ENCODE measurements at places on chromosomes 5 and 9.

DNA sequence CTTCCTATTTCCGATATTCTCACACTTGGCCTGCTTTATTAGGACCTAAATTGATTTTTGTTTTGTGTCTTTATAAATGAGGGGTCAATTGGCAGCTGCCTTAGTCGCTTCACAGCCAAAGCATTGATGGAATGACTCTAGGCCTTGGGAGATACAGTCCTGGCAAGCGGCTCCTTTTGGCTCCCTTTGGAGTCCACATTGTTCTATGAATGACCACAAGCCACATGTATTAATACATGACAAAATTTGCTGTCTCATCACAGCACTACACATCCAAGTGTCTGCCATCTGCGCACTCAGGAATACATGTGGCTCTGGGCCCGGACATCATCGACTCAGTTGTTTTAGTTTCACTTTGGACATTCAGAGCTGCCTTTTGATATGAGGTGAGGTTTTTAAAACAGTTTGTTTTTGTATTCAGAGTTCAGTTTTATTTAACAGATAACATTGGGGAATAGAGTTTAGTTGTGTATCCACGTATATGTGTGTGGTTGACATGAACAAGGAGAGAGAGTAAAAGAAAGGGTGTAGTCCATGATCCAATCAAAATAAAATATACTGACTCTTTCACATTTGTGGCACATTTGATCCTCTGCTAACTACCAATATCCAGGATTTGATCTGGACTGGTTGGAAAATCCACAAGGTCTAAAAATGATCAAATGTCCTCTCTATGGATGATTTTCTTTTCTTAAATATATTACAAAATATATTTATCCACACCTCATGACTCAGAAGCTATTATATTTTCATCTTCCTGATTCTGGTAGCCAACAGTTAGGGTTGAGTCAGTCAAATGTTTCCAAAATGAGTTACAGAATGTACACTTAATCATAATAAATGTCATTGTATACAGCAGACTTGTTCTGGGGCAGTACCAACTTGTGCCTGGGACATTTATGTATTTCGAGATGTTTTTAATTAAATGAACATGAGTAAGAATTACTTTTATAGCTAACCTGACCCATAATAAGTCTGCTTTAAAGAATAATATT lies 114.0 kb upstream of the MTAP start:
- DNase-seq: no peak

DNA sequence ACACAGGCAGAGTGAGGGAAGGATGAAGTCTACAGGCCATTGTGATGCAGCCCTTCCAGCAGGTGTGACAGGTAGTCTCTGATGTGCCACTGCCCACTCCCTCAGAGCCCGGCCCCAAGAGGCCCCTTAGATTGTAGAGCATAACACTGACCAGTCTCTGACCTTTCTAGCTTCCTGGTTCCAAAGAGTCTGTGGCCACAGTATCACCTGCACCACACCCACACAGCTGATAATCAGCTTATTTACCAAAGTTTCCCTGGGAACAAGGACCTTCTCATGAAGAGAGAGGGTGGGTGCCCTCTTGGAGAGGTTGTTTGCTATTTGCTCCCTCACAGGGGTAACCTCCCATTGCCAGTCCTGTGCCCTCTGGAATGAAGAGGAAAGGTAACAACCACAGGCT lies 11.0 kb upstream of the ACER2 start:
- DNase-seq: no peak

- DNase-seq: no peak
Observed at GRCh38 chr9:91680106-91680505, 256.5 kb upstream of the NFIL3 start.

DNA sequence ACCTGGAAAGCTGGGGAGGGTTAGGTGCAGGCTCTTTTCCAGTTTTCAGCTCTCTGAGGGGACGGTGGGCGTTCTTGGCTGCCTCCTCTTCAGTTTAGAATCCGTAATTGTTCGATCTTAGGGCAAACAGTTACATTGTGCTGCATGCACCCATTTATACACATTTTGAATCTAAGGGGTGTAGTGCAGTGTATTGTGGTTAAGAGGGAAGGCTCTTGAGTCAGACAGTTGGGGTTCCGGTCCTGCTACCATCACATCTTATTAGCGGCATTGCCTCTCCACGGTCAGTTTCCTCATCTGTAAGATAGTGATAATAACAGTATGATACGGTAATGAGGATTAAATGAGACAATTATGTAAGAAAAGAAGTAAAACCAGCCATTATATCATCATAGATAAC lies 625 bp downstream of the EXOSC2 start:
- DNase-seq: no peak

DNA sequence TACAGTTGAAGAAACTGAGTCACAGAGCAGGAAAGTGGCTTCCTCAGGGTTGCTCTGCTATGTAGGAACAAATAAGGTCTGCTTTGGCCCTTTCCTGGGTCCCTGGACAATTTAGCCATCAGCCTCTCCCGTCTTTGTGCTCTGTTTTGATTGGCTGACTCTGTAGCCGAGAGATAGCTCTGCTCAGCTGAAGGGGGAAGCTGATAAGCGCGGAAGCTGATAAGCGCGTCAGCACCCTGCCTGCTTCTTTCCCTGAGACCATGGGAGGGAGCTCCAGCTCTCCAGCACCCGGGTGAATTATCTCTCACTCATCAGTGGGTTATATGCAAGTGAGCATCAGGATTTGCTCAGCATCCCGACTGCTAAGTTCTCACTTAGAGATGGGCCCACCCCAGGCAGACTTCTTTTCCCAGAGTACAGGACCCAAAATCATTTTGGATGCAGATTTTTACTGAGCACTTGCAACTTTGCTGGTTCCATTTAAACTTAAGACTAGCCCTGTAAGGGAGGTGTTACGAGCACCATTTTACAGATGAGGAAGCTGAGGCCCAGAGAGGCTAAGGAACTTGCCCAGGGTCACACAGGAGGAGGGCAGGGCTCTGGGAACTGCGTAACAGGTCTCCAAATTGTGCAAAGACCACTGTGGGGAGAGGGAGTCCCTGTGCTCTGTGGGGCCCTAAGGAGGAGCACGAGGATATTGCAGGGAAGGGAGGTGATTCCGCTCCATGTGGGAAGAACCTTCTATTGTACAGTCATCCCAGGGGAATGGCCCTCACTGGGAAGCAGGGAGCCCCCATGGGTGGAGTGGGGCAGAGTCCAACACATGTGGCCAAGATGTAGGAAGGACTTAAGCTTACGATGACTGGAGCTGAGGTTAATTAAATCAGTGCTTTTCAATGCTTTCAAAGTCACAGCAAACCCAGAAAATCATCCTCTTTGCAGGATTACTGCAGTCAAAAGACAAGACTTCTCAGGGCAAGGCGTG lies 83.7 kb upstream of the ORM1 start:
- no peak for DNase-seq

DNA sequence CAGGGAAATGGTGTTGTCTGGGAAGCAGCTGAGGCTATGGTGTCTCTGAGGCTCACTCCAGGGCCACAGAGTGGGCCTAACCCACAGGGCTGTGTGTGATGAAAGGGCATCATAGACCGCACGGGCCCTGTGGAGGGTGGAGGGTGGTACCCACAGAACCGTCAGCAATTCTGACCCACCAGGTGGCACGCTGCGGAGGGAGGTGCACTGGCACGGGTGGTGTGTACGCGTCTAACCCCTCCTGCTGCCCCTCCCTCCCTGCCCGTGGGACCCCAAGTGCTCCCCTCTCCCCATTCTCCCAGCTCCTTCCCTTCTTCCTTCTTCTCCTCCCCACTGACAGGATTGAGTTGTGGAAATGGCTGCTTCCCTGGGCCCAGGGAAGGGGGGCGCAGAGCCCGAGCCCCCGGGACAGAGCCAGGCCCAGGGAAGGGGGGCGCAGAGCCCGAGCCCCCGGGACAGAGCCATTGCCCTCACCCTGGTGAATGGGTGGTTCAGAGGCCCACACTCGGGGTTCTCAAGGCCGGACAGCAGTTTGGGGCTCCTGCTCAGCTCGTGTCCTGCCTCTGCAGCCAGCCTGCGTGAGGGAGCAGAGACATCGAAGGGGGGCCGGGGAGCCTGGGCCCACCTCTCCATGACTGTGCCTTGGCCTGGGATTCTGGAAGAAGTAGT lies 6.8 kb downstream of the LCN10 start:
- no peak for DNase-seq

- no peak for DNase-seq
Observed at GRCh38 chr9:120532475-120532874, 47.5 kb downstream of the CDK5RAP2 start.

DNA sequence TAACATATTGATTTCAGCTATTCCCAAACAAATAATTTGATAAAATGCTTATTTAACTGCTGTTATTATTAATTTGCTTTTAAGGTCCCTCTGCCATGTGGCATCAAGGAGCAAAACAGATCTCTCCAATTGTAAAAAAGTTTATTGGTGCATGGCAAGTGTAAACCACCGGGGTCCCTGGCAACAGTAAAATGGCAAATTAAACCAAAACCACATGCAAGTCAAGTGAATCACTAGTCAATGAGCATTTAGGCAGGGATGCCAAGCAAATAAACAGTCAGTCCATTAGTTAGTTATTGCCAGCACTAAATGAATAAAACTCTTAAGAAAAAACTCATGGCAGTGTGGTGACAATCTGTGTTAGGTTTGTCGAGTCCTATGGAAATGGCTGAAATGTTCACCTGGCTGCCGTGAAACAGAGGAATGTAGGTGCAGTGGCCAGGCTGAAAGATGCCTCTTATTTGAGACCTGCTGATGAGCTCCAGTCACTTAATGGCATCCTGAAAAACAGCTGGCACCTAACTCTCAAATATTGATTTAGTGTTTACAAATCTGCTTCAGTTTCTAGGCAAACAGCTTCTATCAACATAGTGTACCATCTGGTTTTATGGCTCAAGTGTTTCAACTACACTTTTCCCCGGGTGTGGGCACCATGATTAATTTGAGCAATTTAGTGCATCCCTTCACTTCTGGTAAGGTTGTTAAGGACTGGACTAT lies 296.5 kb upstream of the ITGA1 start:
- no peak for DNase-seq

- no peak for DNase-seq
Observed at GRCh38 chr5:75566710-75567309, 44.4 kb upstream of the ANKDD1B start.

DNA sequence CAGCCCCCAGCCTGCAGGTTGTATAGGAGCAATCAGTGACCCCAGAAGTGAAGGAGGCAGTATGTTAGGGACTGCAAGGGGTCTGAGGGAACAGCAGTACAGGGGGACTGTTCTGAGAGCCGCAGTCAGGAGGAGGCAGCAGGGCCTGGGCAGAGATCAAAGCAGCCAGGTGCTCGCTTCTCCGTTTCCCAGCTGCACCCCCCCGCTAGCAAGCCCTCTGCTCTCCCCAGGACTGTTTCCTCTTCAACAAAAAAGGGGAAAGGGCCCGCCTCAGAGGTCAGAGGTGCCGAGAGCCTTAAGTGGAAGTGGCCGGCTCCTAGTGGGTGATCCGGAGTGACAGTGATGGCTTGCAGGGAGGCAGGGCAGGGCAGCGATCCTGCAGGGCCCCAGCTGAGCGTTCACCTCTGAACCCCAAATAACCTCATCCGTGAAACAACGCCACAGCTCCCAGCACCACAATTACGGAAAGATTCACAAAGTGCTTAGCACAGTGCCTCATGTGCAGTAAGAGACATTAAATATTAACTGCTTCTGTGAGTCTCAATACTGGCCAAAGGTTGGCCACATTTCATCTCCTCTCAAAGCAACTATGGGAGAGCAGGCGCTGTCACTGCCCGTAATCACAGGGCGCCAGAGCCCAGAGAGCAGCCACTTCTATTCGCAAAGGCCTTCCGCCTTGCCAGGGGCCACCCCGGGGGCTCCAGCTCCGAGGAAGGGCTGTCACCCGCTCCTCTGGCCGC lies 8.0 kb downstream of the CLPTM1L start:
- no peak for DNase-seq

DNA sequence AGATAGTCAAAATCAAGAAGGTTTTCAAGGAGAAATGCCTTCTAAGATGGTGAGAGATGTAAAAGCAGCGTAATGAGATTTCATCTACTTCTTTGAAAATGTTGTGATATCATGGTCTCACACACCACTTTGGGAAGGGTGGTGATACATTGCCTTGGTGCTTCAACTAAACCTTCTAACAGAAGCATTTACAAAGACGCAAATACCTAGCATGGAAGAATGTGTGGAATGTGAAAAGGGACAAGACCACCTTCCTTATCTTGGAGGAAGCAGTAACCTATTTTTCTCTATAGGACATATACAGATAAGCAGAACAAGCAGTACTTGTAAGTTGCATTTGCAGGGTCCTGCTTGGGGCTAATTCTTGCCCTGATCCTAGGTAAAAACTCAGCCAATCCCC lies 38.8 kb downstream of the PCA3 start:
- DNase-seq: no peak

DNA sequence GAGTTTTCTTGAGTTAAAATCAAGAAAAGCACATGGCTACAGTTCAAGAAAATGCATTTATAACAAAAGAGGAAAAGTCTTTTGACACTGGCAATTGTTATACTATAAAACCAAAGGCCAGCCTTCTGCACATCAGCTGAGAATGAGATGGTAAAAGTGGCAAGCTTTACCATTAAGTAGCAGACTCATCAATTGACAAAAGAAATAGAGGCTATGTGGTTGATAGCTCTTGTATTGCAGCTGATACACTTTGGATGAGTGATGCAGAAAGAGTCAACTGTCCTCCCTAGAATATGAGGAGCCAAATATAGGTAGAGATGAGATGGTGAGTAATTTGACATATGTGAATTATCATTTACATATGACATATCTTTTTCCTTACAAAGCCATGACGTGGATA lies 1100.9 kb upstream of the CDH6 start:
- DNase-seq: no peak

DNA sequence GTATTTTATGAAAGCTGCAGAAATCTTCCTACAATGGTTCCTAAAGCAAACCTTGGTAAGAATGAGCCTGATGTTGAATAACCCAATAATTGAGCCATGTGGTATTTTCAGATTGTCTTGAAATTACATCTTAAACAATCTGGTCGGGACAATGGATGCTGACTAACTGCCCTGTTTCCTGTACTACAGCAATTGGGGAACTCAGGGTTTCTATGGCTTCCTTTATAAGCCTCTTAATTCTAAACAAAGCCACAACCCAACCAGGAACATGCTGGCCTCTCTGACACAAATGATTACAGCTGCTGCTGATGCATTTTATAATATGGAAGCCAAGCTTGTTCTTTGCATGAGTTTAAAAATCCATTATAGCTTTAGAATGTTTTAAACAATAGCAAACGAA lies 30.2 kb downstream of the PTPN3 start:
- no peak for DNase-seq

DNA sequence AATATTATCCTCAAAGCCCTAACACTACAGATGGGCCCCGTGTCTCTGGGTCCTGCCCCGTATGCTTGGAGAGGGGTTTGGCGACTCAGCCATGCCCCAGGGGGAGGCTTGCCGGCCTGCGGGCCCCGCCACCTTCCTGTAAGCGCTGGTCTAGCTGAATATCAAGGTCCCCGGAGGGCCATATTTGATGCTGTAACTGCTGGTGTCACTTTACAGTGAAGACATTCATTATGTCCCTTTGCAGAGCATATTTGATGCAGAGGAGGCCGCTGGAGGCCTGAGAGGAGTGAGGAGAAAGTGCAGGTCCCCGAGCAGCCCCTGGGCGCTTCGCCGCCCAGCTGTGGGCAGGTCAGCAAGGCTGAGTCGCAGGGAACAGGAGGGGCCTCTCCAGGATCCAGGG lies 16.8 kb downstream of the IRX4 start:
- no peak for DNase-seq

GRCh38 chr9:115673599-115673998 lies 480.0 kb upstream of the PAPPA start:
- no peak for DNase-seq
